ENCODE measurements at places on chromosomes 5 and 9.

GRCh38 chr5:170491479-170491878, 12.3 kb upstream of the KCNIP1 start:
- DNase-seq: no peak

DNA sequence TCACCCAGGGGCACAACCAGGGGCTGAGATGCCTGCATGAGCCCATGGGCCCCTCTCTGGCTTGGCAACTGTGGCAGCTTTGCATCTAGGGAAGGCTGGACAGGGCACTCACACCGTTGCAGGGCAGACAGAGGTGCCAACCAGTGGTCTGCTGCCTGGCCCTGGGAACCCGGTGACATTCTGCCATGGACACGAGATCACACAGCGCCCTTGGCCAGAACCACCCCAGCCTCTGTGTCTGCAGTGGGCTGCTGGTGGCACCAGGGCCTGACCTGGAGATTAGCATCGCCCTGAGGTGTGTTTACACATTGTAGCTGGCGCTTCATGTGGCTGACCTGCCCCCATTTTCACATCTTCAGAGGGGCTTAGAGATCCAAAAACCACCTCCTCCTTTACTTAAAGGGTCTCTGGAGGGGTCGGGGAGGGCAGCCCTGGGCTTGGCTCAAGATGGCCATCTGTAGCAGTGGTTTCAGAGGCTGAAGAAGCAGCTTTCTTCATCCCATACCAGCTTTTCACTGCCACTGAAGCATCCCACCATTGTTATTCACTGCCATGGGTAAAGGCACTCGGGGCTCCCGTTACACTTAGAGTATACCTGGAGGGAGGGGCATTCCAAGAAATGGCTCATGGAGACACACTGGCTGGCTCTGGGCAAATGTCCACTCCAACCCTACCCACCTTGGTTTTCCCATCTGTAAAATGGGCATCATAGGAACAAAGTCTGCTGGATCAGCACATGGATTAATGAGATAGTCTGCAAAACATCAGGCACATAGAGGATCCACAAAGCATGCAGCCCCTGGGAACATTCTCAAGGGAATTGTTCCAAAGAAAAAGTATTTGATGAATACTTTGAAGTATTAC, 11.4 kb downstream of the DCANP1 start:
- DNase-seq: no peak

- DNase-seq: no peak
Observed at GRCh38 chr9:33475357-33475756, 1.6 kb upstream of the NOL6 start.

DNA sequence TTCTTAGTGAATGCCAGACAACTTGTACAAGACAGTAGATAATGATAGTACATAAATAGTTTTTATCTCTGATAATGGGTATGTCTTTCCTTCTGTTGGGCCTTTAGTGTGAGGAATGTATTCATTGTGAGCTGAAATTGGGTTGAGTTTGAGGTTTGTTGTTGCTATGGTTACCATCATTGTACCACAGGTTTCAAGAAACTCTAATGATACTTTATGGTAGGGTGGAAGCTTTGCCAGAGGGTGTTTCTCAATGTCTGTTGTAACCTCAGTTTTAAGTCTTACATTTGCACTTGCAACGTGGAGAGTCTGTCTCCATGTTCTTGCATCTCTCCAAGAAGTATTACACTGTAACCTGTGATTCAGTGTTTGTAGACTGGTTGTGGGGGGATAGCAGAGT, 1550.1 kb downstream of the MAT2B start:
- DNase-seq: no peak

DNA sequence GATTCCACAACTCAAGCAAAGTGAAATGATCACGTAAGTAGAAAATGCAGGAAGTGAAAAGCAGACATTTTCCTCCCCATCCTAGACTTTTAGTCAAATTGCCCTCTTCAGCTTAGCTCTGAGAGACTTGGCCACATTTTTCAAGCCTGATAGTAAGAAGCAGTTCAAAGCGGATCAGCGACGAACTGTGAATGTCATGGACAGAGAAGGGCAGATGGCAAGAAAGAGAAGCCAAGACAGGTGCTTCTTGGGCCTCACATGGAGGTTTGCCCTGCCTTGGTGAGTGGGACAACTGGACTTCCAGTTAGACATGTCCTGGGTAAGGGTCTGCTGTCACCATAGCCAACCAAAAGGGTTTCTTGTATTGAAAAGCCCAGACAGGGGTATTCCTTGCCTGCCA, 291.5 kb downstream of the MED10 start:
- DNase-seq: no peak

GRCh38 chr5:158033076-158033475, 174.1 kb upstream of the CLINT1 start:
- DNase-seq: no peak

DNA sequence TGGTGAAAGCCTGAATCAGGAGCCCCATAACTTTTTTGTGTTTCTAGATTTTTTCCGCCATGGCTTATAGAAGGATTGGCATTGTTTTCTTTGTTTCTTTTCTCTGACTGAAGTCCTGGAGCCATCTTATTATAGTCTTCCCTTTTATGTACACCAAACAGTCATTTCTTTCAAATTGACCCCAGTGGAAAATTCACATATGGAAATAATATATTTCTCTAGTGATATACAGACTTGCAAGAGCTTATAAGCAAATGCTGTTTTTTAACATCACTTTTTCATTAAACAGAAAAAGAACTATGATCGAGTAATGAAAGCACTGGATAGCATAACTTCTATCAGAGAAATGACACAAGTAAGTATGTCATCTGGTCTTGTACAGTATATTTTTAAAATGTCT, 155.6 kb downstream of the PARP8 start:
- no peak for DNase-seq

DNA sequence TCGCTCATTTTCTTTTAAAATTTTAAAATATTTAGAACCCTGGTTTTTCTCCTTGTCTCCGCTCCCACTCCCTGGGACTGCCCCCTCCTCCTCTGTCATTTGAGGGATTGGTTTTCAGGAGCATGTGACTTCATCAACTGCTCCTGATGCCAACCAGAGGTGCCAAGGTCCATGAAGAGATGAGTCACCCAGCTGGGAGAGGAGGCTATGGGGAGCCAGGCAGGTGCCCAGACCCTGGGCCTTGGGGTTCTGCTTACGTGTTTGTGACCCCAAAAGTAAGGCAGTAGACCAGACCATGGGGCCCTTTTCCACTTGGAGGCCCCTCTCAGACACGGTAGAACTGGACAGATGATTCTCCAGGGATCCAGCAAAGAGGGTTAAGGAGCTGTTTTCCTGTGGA, 167.0 kb downstream of the FGF18 start:
- DNase-seq: no peak

GRCh38 chr5:125258615-125259014, 512.2 kb upstream of the ZNF608 start:
- DNase-seq: no peak

DNA sequence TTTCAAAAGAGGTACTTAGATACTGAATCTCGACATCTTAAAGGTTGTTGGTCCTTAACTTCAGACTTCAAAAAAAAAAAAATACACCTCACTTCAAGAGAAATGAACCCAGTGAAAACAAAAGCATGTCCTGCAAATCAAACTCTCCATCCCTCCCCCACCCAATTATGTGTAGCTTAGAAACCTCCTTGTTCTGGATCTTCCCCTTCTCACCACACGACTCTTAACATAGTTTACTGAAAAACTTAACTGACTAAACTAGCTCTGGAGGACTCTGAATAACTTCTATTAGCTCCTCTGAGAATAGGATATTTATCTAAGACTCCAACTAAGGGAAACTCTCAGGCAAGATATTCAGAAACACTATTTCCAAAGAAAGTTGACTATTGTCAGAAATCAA, 48.7 kb upstream of the HK3 start:
- DNase-seq: no peak

- DNase-seq: no peak
Observed at GRCh38 chr5:171592736-171593135, 173.3 kb downstream of the FGF18 start.

DNA sequence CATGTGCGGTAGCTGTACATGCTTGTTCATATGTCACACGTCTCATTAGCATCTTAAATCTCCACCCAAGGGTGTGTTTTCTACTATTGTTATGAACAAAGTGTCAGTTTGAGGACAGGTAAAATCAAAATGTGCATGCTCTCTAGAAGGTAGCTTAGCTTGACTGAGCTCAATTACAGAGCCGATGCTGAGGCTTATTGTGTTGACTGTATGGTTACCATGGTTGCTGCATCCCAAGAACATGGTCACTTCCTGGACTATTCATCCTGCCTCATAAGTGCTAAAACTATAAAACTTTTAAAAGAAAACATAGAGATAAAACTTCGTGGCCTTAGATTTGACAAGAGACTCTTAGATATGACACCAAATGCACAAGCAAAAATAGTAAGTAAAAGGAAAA, 426.1 kb upstream of the CTNND2 start:
- DNase-seq: no peak

- no peak for DNase-seq
Observed at GRCh38 chr5:143665866-143666265, 146.1 kb upstream of the HMHB1 start.

- DNase-seq: no peak
Observed at GRCh38 chr9:99811598-99812383, 9.9 kb upstream of the NR4A3 start.

GRCh38 chr5:11075035-11075805, 314.2 kb upstream of the DAP start:
- DNase-seq: no peak

DNA sequence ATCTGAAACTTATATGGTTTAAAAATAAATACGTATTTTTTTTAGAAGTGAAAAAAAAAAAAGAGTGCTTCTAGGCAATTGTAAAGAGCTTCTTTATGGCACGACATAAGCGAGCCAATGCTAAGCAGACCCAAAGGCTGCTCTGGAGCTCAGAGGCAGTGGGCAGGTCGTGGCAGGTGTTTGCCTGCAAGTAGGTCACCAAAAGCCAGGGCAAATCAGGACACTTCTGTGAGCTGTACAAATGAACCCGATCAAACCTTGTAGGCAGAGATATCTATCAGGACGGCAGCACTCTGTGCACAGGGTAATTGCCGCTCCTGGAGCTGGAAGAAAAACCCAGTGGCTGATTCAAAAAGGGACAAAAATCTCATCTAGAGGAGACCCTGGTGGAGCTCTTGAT, 75.9 kb downstream of the IRX2 start:
- DNase-seq: no peak

DNA sequence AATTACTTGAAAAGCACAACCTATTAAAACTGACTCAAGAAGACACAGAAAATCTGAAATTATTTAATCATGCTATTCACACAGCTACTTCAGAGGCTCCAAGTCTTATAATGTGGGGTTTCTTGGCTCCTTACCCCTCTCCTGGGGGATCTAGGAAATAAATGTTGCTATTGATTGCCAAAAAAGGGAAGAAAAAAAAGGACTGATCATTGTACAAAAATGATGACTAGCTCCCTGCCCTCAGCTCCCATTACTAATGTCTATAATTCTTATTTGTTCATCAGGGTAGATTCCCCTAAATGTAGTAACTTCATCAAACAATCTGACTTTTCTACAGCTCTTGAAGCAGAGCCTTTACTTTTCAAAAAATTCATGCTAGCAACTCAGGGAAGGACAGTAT, 3.3 kb upstream of the SMC5 start:
- no peak for DNase-seq

DNA sequence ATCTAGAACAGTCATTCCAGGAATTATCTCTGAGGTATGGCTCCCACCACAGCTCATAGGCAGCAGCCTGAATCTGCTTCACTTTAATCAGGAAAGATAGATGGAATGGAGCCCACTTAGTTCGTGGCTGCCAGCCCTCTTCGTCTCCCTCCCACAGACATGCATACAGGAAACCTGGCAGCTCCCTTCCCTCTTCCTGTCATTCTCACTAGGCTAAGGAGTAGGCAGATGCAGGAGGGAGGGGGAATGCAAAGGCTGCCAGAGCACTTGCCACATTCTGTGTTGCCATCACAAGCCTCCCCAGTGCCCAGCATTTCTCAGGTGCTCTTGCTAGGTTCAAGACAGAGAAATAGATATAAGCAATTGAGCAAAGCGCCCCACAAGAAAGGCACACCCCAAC, 378.9 kb downstream of the ELAVL2 start:
- DNase-seq: no peak

DNA sequence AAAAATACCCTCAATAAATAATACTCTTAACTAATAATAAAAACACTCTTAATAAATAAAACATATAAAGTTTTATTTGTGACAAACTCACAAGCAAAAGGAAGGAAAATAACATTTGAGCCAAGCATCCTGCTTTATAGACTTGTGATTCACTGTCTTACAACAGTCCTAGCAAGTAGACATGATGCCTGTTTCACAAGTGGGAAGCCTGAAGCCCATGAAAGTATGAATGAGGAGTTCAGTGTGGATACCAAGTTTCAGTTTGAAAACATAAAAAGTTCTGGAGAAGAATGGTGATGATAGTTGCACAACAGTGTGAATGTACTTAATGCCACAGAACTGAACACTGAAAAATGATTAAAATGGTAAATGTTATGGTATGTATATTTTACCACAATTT, 10.9 kb downstream of the HABP4 start:
- no peak for DNase-seq

DNA sequence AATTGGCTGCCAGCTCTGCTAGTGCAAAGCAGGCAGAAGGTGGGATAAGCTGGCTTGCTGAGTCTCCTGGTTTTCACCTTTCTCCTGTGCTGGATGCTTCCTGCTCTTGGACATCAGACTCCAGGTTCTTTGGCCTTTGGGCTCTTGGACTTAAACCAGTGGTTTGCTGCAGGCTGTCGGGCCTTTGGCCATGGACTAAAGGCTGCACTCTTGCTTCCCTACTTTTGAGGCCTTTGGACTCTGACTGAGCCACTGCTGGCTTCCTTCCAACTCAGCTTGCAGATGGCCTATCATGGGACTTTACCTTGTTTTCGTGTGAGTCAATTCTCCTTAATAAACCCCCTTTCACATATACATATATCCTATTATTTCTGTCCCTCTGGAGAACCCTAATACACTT, 1293.9 kb upstream of the CDH6 start:
- no peak for DNase-seq

GRCh38 chr9:98442114-98442513, 186.7 kb upstream of the TBC1D2 start:
- DNase-seq: no peak

DNA sequence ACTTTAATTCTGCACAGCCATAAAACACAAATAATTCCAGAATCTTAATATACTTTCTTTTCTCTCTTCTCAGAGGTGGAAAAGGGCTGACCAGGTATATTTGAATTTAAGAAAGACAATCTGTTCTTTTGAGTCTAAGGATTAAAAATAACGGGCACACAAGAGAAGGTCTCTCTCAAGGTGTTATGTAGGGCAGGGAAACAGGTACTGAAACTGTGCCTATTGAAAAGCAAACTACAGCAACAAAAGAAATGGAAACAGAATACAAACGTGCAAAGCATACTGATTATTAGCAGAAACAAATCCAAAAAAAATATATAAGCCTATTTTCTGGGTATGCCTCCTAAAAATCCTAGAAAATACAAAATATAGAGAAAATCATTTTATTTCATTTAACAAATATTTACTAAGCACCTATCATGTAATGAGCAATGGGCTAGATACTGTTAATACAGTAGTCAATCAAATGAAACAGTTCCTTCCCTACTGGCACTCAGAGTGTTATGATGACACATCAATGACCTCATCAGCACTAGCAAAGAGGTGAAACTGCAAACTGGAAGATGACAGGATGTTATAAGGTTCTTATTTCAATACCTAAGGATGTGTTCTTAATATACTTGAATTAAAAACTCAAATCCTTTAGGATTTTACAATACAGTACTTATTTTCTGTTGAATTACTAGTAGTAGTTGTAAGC, 87.7 kb downstream of the AUH start:
- no peak for DNase-seq

Measured in activated CD8-positive, alpha-beta memory T cell treated with anti-CD3 and anti-CD28 coated beads for 4 hours (primary cell).